GM12878 (cell line): ENCODE measurements at places on chromosomes 12 and 14.

DNA sequence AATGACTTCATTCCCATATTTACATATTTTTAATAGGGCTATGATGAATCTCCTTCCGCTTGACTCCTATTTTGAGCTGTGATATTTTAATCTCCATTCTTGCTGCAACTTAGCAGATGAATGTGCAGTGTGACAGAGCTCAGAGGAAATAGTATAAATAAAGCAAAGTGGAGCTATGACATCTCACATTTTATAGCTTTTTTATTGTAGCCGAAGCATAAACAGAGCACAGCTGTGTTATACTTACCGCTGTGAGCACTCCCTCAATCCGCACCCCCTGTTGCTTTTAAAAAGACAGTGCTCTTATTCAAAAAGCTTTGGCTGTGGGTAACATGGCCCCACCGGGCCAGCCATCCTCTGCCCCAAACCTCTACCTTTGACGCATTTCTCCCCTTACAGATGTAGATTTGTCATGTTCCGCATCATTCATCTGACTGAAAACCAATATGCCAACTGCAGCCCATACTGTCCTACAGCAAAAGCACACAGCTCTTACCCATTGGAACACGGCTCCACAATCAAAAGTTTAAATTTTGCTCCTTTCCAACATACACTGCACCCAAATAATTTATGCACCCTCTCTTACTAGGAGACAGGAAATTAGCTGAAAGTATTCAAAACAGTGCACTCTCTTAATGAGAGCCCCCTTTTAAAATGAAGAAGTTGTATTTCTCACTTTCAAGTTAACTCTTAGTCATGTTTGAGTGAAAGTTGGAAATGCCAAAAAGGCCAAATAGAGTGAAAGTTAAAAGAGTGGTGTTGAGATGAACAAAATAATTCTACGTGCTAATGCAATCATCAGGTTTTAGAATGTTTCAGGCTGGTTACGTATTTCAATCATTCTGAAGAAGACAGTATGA, 429.3 kb upstream of the SOX5 start:
- H3K27me3 ChIP-seq: no peaks in the 10 kb centered on the region
- peaks cover 7% of the 10 kb centered on the region for H3K4me1 ChIP-seq
- no peak overlapping the region for H3K27ac ChIP-seq

- H3K4me1 ChIP-seq: no peaks in the 10 kb centered on the region
- H3K4me3 ChIP-seq: no peak overlapping the region
- H3K27ac ChIP-seq: no peak overlapping the region
- H3K27me3 ChIP-seq: no peaks in the 10 kb centered on the region
- no peak for DNase-seq
- H3K36me3 ChIP-seq: no peaks in the 10 kb centered on the region
Observed at GRCh38 chr14:53273671-53274072, 120.5 kb upstream of the DDHD1 start.

DNA sequence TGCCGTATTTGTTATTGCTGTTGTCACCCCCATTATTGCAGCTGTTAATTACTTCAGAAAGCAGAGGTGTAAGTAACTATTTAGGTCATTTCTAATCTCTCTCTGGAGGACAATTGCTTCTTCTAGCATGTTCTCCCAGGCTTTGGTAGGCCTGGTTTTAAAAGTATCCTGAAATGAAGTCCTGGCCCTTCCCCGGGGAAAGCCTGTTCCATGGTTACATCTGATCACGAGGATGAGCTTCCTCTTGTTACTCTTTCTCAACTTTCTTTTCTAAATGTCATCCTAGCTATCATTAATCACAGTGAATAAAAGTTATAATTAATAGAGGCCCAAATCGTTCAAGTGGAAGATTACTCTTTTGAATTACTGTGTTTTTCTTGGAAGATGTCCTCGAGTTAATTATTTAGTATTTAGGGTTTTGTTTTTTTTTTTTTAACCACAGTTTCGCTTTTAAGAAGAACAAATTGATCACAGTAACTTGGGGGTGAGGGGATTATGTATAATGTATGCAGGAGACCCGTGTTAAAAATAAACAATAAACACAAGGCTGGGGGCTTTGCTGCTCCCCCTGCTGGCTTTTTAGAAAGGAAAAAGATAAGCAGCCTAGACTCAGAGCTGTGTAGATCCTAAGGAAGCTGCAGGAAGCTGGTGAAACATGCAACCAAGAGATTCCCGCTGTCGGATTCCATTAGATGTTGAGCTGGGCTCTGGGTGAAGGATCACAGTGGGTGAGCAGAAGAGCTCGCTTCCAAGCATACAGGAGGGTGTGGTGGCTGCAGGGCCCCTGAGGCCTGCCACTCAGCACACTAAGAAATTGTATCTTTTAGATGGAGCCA, 420.1 kb downstream of the FUT8 start:
- H3K27me3 ChIP-seq: peaks cover 1% of the 10 kb centered on the region; the same call in 1 of the 2 replicates
- no peak for DNase-seq
- H3K36me3 ChIP-seq: no peaks in the 10 kb centered on the region
- H3K4me1 ChIP-seq: no peaks in the 10 kb centered on the region
- H3K4me3 ChIP-seq: no peak overlapping the region

DNA sequence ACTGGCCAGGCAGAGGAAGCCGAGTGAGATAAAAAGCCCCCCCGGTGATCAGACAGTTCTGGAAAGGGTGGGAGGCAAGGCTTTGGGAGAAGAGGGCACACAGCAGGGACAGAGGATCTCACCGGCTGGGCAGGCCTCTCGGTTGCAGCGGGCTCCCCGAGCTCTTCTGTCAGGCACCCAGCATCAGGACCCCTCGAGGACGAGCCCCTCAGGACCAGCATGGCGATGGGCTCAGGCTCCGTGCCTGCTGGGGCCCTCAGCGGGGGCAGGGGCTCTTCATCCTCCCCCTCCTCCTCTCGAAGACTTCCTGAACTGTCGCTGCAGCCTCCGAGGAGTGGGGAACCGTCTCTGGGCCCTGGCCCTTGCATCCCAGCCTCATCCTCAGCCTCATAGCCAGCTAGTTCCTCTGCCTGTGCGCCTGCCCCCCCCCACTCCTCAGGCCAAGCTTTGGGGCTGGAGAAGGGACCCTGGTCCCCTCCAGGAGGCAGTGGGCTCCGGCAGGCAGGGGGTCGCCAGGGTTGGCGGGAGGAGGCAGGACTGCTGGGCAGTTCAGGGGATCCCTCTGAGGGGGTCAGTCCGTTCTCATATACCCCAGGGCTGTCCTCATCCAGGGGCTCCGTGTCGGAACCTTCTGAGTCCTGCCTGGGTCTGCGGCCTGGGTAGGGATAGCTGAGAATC, 3.4 kb upstream of the AP1G2 start:
- no peak overlapping the region for H3K4me3 ChIP-seq
- no peak overlapping the region for H3K27ac ChIP-seq
- peaks cover 11% of the 10 kb centered on the region for H3K4me1 ChIP-seq

- no peaks in the 10 kb centered on the region for H3K4me1 ChIP-seq
- no peak for DNase-seq
- no peaks in the 10 kb centered on the region for H3K27me3 ChIP-seq
Observed at GRCh38 chr14:85401384-85401783, 128.6 kb upstream of the FLRT2 start.

- no peaks in the 10 kb centered on the region for H3K36me3 ChIP-seq
- no peaks in the 10 kb centered on the region for H3K4me1 ChIP-seq
- no peak overlapping the region for H3K27ac ChIP-seq
- no peak for DNase-seq
- H3K27me3 ChIP-seq: no peaks in the 10 kb centered on the region
Observed at GRCh38 chr12:18483698-18484325, 222.5 kb downstream of the PIK3C2G start.

DNA sequence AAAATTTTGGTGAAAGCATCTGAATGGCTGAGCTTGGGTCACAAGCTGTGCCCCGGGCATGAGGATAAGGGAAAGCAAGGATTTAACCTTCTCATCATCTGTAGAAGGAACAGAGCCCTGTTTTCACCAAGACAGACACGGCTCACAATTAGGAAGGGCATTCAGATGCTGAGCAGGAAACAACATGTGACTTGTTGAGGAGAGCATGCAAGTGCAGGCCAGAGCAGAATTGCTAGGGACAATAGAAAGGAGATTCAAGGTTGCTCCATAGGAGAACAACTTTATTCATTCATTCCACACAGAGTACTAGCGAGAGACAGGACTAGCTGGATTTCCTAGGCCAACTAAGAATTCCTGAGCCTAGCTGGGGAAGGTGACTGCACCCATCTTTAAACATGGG, 14.6 kb upstream of the RILPL1 start:
- H3K4me3 ChIP-seq: no peak overlapping the region
- DNase-seq: no peak
- no peaks in the 10 kb centered on the region; the same call in 1 of the 2 replicates for H3K27me3 ChIP-seq
- H3K36me3 ChIP-seq: no peaks in the 10 kb centered on the region
- no peak overlapping the region for H3K27ac ChIP-seq
- no peaks in the 10 kb centered on the region for H3K4me1 ChIP-seq

DNA sequence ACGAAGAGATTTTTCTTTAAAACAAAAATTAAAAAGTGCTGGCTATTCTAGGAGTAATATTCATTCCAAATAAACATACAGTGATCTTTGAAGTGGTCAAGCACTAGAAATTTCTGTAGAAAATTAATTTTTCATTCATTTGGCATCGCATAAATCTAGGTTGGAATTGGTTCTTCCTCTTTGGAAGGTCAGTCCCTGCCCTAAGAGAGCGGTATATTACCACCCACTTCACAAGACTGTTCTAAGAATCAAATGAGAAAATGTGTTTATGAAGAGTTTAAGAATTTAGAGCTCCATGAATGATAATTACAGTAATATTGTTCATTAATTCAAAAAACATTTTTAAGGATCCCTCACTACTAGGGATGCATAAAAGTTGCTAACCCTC, 444 bp upstream of the GEMIN2 start:
- H3K27ac ChIP-seq: peak overlapping the region; percentile 64
- peak overlapping the region; percentile 73 for H3K4me3 ChIP-seq
- peaks cover 16% of the 10 kb centered on the region for H3K4me1 ChIP-seq
- no peaks in the 10 kb centered on the region for H3K27me3 ChIP-seq
- no peaks in the 10 kb centered on the region; the same call in 1 of the 2 replicates for H3K36me3 ChIP-seq

DNA sequence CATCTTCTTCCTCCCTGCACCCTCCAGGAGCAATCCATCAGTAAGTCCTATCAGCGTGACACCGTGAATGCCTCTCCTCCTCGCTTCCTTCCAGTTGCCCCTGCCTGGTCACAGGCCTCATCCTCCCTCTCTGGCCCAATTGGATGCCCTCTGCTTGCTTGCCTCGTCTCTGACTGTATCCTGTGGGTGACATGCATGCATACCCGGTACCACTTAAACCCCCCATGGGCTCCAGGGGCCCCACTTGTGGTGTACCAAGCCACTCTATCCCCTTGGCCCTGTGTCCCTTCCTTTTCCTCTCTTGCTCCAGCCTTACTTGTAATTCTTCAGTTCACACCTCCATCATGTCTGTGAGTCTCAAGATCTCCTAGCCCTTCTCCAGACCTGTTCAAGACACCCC, 106.0 kb upstream of the RTL1 start:
- H3K4me1 ChIP-seq: 0 out of 2 replicates have a peak, but pooled peaks cover 4% of the 10 kb centered on the region
- no peak for DNase-seq
- no peak overlapping the region for H3K4me3 ChIP-seq
- H3K27me3 ChIP-seq: no peaks in the 10 kb centered on the region; the same call in 1 of the 2 replicates
- no peak overlapping the region for H3K27ac ChIP-seq

DNA sequence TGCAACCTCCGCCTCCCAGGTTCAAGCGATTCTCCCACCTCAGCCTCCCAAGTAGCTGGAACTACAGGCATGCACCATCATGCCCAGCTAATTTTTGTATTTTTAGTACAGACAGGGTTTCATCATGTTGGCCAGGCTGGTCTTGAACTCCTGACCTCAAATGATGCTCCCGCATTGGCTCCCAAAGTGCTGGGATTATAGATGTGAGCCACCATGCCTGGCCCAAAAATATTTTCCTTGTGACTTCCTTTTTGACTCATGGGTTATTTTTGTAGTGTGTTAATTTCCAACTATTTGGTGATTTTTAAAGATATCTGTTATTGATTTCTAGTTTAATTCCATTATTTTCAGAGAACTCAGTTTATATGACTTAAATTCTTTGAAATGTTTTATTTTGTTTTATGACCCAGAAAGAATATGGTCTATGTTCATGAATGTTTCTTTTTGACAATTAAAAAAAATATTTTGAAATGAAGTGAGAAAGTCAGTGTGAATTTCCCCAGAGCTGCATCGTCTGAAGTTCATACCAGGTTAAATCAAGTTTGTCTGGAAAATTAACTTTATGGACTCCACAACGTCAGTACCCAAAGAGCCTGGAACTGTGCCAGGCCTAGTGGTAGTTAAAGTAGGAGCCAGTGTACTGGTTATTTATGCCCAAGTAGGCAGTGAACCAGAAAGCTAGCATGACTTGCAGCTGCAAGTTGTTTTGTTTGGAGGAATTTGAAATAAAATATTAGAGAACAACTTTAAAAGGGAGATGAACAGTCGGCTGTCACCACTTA, 2.8 kb upstream of the CDKL1 start:
- DNase-seq: no peak
- no peak overlapping the region for H3K27ac ChIP-seq
- H3K36me3 ChIP-seq: no peaks in the 10 kb centered on the region
- H3K27me3 ChIP-seq: no peaks in the 10 kb centered on the region
- peaks cover 7% of the 10 kb centered on the region for H3K4me1 ChIP-seq

DNA sequence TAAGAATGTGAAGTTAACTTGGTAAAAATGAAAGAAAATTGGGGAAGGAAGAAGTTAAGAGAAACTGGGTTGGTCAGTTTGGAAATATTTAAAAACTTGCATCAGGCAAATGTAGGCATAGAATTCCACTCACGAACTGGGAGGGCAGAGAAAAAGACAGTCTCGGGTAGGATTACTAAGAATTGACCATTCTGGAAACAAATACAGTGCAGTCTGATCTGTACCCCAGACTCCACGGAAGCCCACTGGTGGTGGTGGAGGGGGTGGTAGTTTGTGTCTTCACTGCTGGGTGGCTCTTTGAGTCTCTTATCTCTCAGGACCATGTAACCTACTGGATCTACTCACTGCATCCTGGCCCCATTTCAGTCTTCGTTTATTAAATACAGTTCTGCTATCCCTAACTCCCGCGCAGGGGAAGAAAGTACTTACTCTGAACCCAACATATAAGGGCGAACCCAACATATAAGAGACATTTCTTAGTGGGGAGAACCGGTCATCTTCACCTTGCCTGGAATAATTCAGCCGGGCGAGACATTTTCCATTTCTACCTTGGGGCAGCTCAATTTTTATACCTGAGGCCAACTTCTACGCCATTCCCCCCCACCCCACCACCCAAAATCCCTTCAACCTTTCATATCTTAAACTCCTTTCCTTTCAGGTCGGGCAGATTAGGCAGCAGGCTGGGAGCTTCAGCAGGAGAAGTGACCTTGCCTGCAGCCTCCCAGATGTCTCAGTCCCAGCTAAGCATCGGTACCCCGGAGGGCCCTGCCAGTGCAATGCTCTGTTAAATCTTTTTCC, 1.7 kb downstream of the SLC2A3 start:
- H3K4me3 ChIP-seq: peak overlapping the region; percentile 83
- H3K36me3 ChIP-seq: peaks cover 17% of the 10 kb centered on the region; the same call in 1 of the 2 replicates
- no peaks in the 10 kb centered on the region for H3K27me3 ChIP-seq

DNA sequence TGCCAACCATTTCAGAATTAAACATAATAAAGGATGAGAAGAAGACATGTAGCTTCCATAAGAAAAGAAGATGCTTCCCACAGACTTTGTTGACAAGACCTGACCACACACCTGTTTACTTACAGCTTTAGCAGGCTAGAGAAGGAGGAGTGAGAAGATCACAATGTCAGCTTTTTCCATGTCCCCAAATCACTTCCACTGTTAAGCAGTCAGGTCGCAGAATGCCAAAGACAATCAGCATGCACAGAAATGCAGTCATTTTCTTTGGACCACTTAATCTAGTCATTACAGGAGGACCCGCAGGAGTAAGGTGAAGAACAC, 314.9 kb downstream of the SSPN start:
- no peaks in the 10 kb centered on the region for H3K27me3 ChIP-seq
- no peak for DNase-seq
- H3K27ac ChIP-seq: no peak overlapping the region
- peaks cover 3% of the 10 kb centered on the region; the same call in 1 of the 2 replicates for H3K36me3 ChIP-seq
- H3K4me3 ChIP-seq: no peak overlapping the region
- H3K4me1 ChIP-seq: no peaks in the 10 kb centered on the region

GRCh38 chr14:74572726-74573301, 39.2 kb downstream of the LTBP2 start:
- no peak overlapping the region for H3K4me3 ChIP-seq
- no peak overlapping the region for H3K27ac ChIP-seq
- DNase-seq: no peak
- no peaks in the 10 kb centered on the region; the same call in 1 of the 2 replicates for H3K27me3 ChIP-seq
- no peaks in the 10 kb centered on the region for H3K4me1 ChIP-seq
